ENCODE measurements at places on chromosomes 5 and 9. TPM values are rescaled to one million over a fixed set of nuclear protein-coding genes. Genes with fewer than 3 reads are reported as not detected.
A peak's percentile ranks its signal among the peaks of the same experiment; 100 is the strongest.

Gene MAT2B
- total RNA-seq: 59.6 TPM

Gene NR6A1
- total RNA-seq: 0.16 TPM

Gene BAAT
- total RNA-seq: not detected

Gene WWC1
- total RNA-seq: 0.67 TPM

Gene SHROOM1
- 10.3 TPM for total RNA-seq

Gene STPG3
- total RNA-seq: not detected

Gene MAML1
- 41.6 TPM for total RNA-seq

Gene FOXD4L3
- total RNA-seq: not detected

Gene PCDHA12
- 1.7 TPM for total RNA-seq

DNA sequence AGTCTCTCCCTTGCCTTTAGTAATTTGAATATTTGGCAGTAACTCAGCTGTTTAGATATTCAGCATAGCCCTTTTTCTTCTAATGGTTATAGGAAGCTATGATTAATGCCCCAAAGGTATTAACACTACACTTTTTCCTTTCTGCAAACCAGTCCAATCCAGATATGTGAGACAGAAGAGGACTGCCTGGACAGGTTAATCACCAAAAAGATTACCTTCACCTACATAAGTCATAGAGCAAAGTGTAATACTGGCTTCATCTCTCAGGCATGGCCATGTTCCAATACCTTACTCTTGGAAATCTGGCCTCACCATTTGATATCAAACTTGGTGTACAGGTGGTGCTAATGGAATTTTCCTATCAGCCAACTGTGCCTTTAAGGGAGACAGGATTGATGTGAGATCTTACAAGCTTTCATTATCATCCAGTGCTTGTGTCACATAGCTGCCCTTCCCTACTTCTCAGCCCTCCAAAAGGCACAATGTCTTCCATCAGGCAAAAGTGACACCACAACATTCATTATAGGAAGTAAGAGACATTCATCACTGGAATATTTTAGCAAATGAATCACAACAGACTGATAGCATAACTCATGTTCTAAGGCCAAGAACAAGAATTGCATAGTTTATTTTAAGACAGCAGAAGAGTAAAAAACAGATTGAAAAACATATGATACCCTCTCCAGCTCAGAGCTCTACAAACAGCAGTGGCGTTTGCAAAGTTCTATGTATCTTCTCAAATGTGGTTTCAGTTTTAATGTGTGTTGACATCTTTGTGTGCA, 91.2 kb upstream of the PAM start:
- ATAC-seq: no peak

GRCh38 chr5:169905017-169905416, 75.3 kb downstream of the INSYN2B start:
- ATAC-seq: no peak

DNA sequence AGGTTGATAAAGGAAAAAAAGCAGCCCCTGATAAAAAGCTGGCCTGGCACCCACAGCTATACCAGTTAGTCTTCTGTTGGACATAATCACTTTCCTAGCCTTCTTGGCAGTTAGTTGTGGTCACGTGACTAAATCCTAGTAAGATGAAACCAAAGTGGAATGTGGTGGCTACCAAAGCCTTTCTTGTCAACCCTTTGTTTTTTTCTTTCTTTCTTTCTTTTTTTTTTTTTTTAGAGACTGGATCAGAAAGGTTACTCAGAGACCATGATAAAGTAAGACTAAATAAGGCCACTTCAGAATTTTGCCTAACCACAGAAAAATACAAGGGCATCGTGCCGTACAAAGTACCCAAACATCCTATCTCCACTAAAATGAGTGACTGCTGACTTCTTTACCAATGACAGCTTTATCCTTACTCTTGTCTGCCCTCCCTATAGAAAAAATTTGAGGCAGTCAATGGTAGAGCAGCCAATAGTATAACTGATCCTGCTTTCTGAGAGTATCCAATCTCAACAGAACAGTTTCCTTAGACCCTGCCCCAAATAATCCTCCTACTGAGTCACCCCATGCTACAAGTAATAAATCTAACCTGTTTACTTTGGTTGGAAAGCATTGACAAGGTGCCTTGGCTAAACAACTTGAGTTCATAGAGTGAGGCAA, 14.2 kb upstream of the KIF27 start:
- ATAC-seq: no peak

GRCh38 chr5:62152394-62153087, 153.5 kb upstream of the KIF2A start:
- peak; percentile 66 for ATAC-seq

GRCh38 chr5:157222506-157223230, 42.0 kb downstream of the ITK start:
- ATAC-seq: no peak

DNA sequence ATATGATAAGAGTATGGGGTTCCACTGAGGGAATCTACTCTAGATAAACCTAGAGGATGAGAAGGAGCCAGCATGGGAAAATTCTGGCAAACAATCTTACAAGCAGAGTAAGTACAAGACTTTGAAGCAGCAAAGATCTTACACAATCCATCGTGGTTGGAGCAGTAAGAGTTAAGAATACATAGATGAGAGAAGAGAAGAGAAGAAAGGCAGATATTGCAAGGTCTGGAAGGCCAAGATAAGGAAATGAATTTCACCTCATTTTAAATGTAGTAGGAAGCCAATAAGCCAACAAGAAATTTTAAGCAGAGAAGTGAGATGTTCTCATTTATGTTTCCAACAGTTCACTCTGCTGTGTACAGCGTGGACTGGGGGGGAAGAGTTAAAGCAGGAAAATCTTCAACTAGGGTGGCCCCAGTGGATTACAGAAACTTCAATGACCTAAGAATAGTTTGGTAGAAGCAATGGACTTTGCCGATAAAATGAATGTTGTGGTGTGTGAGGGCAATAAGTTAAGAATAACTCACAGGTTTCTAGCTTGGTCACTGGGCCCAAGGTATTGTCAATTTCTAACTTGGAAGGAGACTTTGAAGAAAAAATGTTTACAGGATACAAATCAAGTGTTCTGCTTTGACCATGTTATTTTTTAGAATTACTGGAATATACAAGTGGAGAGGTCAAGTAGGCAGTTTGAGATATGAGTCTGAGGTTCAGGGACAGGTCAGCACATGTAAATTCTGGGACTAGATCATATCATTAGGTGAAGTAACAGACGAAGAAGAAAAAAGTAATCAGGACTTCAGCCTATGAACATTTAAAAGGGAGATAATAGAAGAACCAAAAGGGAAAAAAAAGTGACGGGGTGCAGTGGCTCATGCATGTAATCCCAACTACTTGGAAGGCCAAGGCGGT, 12.1 kb upstream of the ISOC1 start:
- ATAC-seq: no peak

DNA sequence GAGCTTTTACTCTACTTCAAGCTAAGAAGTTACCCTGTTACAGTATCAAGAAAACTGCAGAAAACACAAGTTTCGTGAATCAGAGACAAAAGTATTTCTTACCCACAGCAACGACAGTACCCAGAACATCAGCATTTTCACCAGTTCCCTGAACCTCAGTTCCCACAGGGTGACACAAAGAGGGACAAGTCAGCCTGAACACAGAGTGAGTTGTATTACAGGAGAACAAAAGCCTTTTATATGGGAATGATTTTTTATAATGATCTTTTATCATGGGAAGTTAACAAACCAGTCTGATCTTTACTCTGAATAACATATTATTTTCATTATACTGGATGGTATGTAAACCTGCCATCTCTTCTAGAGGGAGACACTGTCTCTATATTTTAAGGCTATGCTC, 139.0 kb upstream of the ITGA1 start:
- ATAC-seq: no peak

- ATAC-seq: peak; percentile 15
Observed at GRCh38 chr9:34047864-34048726, 592 bp downstream of the UBAP2 start.

- ATAC-seq: no peak
Observed at GRCh38 chr5:131394128-131394527, 130.3 kb downstream of the CDC42SE2 start.

All from gastroesophageal sphincter (tissue), 4 donors.